NCI-H1694 treated with DMSO at 0.1 percent for 48 hours (cell line): ENCODE measurements at places on chromosomes 1 and 21.

DNA sequence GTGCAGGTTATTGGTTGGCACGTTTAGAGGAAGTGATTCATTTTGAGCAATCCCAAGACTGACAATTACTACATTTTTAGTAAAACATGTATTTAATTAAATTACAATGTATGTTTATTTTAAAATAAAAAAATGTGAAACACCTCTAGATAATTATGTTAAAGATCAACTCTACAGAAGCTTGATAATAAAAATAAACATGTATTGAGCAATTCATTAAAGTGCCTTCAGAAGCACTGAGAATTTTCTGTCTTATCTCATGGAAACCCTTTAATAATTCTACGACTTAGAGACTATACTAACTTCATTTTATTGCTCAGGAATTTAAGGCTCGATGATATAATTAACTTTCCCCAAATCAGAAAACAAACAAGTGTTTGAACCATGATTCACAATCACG lies 208.0 kb upstream of the BRINP3 start:
- DNase-seq = no peak

DNA sequence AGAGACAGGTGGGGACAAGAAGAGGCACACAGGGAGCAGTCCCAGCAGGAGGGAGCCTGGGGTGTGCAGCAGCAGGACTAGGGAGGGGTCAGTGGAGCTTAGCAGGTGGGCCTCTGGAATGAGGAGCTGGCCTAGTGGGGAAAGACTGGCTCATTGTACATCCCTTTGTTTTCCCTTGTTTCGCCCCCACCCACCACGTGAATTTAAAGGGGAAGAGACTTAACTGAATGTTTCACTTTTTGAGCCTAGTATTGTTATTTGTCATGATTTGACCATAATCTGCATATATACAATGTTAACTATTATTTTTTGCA lies 181.7 kb downstream of the DHRS3 start:
- no peak for DNase-seq

DNA sequence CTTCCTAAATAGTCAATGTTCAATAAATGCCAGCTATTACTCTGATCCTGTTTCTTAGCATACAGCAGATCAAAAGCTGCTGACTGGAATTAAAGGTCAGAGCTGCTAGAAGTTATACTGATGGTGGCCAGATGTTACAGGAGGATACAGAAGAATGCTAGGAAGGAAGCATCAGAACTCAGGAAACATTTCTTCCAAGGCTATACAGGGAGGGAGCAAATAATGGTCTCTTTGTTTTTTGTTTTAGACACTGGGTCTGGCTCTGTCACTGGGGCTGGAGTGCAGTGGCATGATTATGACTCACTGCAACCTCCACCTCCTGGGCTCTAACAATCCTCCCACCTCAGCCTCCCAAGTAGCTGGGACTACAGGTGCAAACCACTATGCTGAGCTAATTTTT lies 175.5 kb downstream of the RGS7 start:
- DNase-seq = no peak

DNA sequence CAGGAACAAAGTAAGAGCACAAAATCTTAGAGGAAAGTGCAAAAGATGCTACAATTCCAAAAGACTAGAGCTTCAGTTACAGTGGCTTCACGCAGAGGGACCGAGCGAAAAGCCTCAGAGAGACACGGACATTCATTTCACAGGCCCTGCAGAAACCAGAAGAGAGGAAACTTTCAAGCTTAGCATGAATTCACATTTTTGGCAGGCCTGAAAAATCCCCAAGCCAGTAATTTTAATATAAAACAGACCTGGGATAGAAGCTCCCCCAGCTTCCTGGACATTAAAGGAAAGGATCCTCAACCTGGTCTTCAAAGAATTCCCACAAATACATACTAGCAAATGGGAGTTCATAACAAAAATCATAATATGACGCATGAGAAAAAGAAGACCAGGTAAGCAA lies 66.2 kb downstream of the HSF2BP start:
- no peak for DNase-seq

DNA sequence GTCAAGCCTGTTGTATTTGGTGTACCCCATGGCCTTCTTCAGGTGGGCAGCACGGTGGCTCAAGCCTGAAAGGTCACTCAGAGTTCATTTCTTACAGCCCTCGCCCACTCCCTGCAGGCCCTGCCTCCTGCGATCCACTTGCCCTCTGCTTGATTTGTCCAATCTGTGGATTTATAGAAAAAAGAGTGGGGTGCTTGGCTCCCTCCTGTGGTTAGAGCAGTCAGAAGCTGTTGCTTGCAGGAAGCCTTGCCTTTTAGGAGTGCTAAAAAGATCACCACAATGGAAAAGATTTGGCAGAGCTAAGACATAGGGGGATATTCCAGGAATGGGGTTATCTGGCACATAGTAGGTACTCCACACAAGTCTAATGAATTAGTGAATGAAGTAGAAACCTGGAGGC lies 108.0 kb upstream of the TRABD2B start:
- DNase-seq = no peak
